ENCODE measurements at places on chromosomes 13 and 19. TPM values are rescaled to one million over a fixed set of nuclear protein-coding genes. Genes with fewer than 3 reads are reported as not detected.

Gene CASP14
- not detected for total RNA-seq

Gene MCEMP1
- total RNA-seq, result 4.1 TPM

Gene NPAS1
- 2.1 TPM for total RNA-seq

Gene TEKTIP1
- 4.2 TPM for total RNA-seq

Gene CYP2A6
- not detected for total RNA-seq

Gene IZUMO2
- total RNA-seq, result not detected

Gene ZNF541
- not detected for total RNA-seq

Gene ADGRE2
- 1.5 TPM for total RNA-seq

Gene KIR3DL1
- total RNA-seq, result not detected

- DNase-seq, result peak; percentile 69
Observed at GRCh38 chr13:40682449-40683240, 16.2 kb upstream of the FOXO1 start.

- DNase-seq, result no peak
Observed at GRCh38 chr19:39351537-39352064, 9.4 kb downstream of the SAMD4B start.

GRCh38 chr19:30023330-30023729 lies 81.3 kb downstream of the URI1 start:
- DNase-seq, result no peak

- DNase-seq, result no peak
Observed at GRCh38 chr13:34634448-34634847, 307.6 kb upstream of the NBEA start.

GRCh38 chr13:78521091-78521490 lies 82.3 kb downstream of the POU4F1 start:
- DNase-seq, result no peak

GRCh38 chr13:23561261-23561660 lies 9.0 kb upstream of the TNFRSF19 start:
- no peak for DNase-seq

GRCh38 chr13:113063091-113063491 lies 42.5 kb upstream of the F7 start:
- no peak for DNase-seq

DNA sequence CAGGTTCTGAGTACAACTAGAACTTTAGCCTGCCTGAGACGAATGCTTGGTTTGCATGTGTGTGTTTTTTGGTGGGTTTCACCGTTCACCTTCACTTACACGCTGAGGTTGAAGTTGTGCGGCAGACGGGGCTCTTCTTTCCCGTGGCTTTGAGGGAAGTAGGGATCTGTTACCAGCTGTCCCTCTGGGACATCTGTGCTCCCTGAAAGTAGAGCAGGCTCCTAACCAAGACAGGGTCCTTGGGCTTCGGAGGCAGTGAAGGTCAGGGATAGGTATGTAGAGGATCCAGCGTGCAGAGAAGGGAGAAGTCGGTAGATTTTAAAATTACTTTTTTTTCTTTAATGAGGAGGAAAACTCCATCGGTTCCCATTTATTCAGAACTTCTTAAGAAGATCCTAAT lies 48.7 kb downstream of the ZNF536 start:
- no peak for DNase-seq

- DNase-seq, result no peak
Observed at GRCh38 chr13:72745260-72745659, 17.5 kb downstream of the BORA start.

GRCh38 chr13:23411220-23411619 lies 22.3 kb downstream of the SACS start:
- DNase-seq, result no peak

DNA sequence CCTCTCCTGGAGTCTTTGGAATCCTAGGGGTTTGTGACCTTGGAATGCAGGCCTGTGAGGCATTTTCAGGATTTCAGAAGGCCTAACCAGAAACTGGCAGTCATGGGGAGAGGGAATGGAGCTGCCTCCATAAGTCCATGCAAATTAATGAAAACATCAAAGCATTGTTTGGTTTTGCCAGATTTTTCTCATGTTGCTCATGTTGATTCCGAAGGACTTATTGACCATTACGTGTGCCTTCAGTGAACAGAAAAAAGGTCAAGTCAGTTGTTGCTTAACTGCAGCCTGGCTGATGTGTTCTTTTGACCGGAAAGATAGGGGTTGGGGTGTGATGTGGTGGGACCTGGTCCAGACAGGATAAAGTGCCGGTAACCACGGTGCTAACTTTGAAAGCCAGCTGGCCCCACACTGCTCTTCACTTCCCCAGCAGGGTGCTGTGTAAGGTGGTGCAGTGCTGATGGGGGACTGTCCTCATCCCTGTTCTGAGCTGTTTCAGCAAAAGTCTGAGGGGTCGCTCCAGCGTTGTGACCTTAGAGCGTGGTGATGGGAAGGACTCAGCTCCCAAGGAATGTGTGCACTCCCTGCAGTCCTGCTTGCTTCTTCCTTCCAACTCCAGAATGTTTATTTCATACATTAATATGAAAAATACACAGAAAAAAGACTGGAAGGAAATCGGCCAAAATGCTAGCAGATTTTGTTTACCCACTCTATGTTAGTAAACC lies 3.5 kb downstream of the RNF113B start:
- no peak for DNase-seq

DNA sequence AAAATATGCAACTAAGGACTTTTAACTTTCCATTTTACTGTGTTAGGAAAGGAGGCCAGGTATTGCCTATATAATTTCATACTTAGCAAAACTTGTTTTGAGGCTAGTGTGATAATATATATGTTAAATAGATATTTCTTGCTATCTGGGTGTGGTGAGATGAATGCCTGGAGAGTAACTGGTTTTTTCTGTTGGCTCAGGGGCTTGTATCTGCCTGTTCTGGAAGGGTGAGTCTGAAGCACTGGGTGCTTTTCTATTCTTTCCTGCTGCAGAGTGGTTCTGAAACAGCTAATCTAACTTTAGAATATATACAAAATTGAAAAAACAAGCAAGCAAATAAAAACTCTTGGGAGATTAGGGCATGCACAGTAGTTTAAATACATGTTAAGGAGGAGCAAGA lies 64.6 kb upstream of the MYCBP2 start:
- no peak for DNase-seq

- no peak for DNase-seq
Observed at GRCh38 chr19:54207983-54208783, 7.5 kb downstream of the RPS9 start.

GRCh38 chr13:29530901-29531300 lies 64.6 kb downstream of the SLC7A1 start:
- DNase-seq, result no peak

DNA sequence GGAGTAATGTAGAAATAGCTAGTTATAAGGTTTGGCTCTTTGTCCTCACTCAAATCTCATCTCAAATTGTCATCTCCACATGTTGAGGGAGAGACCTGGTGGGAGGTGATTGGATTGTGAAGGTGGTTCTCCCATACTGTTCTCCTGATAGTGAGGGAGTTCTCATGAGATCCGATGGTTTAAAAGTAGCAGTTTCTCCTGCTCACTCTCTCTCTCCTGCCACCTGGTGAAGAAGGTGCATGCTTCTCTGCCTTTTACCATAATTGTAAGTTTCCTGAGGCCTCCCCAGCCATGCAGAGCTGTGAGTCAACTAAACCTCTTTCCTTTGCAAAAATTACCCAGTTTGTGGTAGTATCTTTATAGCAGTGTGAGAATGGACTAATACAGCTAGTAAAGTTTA lies 849.4 kb downstream of the DACH1 start:
- DNase-seq, result no peak

DNA sequence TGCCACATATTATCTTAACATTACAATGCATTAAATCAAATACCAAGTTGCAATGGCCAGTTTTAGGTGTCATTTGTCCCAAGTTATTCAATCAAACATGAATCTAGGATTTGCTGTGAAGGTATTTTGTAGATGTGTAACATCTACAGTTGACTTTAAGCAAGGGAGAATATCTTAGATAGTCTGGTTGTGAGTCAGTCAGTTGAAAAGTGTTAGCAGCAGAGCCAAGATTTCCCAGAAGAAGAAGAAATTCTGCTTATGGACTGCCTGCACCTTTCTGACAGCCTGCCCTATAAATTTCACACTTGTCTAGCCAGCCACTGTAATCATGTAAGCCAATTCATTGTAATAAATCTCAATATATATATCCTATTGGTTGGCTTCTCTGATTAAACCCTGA lies 41.3 kb upstream of the INTS6 start:
- DNase-seq, result no peak

DNA sequence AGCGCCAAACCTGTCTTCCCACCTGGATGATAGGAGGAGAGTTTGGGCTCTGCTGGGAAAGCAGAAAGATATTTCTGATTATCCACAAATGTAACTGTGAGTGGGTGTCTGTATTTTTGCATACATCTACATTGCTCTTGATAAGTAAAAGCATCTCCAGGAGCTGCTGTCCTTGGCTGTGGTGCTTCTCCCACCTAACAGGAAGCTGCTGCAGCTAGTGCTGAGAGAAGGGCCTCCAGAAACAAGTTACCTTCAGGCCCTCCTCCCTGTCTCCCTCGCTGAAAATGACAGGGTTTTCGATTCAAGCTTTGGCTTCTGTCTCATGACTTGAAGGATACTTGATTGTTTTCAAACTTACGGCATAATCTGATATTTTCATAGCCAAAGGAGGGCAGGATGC lies 90.1 kb downstream of the FOXO1 start:
- no peak for DNase-seq

DNA sequence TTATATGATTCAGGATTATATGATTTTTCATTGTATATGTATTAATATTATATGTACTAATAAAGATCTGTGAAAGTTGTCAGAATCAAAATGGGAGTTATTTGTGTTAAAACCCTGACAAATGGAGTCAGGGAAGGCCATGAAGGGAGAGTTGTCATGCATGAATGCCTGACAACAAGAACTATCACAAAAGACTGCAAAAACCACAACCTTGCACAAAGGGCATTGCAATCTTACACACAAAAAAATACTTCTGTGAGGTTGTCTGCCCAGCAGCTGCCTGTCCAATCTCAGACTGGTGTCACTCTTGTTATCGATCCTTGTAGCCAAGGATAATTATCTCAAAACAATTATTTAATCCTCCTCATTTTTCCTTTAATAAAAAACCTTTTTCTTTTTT lies 21.2 kb upstream of the RBM26 start:
- peak; percentile 14 for DNase-seq

GRCh38 chr13:67184247-67184646 lies 45.9 kb downstream of the PCDH9 start:
- no peak for DNase-seq

DNA sequence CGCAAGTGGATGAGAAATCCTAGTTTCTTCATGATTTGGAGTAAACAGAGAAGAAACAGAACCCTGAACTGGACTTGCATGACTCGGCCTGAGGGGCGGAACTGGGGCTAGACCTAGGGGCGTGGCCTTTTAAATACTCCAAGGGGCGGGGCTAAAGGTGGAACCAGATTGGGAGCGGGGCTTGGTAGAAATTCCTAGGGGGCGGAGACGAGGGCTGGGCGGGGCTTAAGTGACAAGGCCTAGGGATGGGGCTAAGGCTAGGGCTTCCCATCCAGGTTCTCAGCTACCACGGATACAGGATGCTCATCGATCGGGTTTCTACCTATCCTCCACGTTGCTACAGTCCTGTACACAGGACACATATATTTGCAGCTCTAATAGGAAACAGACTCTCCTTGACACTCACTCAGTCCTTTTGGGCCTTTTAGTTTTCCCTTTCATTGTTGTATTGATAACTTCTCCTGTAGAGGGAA lies 372 bp upstream of the ZNF699 start:
- DNase-seq, result peak; percentile 96

DNA sequence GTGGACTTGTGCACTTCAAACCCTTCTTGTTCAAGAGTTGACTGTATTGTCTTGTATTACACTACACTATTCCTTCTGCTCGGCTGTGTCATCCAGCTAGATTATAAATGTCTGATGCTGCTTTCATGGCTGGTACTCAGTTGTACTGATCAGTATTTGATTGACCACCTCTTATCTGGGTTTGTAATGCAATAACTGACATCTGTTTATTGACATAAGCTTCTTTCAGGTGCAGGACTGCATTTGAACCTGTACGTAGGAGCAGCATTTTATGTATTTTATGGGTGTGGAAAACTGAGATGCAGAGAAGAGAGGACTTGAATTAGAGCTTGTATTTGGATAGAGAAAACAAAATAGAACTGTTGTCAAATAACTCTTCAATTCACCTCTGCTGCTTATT lies 309.2 kb downstream of the FGF9 start:
- DNase-seq, result no peak

DNA sequence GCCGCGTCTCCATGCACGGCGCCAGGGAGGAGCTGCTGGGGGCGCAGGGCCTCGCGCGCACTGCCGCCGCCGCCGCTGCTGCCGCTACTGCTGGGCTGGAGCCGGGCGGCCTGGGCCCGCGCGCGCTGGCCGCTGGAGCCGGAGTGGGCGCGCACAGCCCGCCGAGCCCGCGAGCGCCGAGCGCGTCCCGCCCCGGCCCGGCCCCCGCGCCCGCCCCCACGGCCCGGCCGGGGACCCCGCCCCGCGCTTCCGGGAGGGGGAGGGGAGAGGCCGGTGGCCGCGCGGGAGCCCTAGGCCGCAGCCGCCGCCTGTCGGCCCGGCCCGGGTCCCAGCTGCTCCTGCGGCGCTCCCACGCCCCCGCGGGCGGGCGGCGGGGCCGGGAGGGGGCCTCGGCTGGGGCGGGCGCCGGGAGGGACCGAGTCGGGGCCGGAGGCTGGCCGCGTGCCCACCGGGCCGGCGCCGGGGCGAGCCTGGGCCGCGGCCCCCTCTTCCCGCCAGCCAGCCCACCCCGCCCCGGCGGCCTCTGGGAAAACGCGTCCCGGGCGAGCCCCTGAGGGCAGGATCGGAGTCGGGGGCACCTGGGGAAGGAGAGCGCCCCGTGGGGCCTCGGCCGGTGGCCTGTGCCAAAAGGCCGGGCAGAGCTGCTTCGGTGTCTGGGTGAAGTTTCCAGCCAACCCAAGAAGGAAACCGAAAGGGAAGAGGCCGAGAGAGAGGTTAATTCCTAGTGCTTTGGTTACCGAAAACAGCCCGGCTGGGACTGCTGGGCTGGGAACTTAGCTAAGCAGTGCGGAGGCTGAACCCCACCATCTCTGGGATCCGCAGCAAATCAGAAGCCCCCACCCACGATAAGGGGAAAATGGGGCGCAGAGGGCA lies at the start of gene STK24:
Gene STK24, minus strand, starts transcription at position 145 of the 873 bp plus-strand sequence. CDS start 321 bp downstream, outside the sequence.
- DNase-seq, result peak; percentile 57

DNA sequence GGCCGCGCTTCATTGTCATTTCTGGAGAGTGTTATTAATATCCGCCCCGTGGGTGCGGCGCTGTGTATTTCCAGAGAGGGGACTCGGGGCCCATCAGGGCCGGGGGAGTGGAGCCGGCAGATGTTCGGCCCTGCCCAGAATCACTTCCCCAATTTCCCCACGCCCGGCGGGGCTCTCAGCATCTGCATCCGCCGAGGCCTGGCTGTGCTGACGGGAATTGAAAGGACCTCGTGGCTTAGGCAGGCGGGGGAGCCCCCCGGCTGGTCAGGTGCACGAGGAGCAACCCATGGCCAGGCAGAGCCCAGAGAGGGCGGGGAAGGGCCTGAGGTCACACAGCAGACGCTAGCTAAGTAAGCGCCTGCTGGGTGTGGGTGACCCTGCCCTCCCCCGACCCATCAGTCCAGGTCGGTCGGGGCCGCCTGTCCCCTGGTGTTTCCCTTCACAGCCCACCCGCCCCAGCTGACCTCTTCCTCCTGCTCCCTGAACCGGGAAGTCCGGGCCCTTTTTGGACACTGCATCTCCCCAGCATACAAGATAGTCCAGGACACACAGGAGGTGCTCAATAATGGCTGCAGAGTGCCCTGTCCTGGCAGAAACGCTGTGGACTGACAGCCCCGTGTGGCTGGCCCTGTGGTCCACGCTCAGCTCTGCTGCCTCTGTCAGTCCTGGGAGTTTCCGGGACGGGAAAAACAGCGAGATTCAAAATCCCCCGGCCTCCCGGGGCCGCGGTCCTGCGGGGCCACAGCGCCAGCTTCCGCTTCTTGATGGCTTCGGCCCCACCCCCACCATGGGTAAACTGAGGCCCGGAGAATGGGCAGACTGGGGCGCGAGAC lies 22.1 kb downstream of the ARID3A start:
- no peak for DNase-seq

- DNase-seq, result peak; percentile 75
Observed at GRCh38 chr19:2475018-2475701, 767 bp upstream of the GADD45B start.
